Erythroblast (primary cell): ENCODE measurements at places on chromosomes 1 and 21.

DNA sequence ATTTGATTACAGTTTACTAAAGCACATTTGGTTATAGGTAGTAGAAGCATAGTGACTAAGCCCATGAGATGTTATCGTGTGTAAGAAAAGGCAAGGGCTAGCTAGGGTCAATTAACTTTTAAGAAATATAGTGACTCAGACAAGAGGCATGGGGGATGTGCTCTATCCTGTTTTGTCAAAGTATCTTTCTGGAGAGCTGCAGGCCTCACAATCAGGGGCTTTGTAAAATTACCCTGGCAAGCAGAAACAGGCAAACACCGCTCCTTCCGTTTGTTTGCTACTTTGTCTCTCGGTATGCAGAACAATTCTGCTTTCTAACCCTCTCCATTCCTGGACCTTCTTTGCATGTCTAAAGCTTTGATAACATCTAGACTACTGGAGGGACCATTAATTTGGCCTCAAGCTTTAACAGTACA, 26.1 kb upstream of the ZNF697 start:
- no peak for DNase-seq

- DNase-seq, result no peak
Measured at GRCh38 chr1:15938628-15939161, 37.2 kb downstream of the ZBTB17 start.

DNA sequence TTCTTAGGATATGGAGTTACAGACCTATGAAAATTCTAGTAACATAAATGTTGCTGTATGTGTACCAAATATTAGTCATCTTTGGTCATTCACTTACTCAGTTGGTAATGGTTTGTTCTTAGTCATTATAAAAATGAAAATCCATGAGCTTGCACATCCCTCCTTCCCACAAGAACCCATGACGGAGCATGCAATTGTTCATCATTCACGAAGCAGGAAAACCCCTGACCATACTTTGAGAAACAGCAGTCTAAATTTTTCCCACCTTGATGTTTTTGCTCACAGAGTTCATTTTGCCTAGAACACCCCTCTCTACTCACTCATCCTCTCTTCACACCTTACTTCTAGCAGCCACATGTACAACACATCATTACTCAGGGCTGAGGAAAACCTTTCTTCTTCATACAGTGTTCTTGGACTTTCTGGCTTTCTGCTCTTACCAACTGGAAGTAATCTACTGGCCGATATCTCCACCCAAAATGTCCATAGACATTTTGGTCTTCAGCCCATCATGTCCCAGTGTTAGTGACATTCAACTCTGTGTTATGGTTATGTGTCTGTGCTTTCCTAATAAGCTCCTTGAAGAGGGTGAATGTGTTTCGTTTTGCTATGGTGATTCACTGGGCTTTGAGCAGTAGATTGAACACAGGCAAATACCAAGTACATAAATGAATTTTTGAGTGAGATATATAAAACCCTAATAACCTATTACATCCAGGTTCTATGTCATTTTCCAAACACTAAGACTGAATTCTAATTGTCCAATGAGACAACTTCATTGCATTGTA, 189.9 kb downstream of the ZC3H11B start:
- DNase-seq, result no peak

DNA sequence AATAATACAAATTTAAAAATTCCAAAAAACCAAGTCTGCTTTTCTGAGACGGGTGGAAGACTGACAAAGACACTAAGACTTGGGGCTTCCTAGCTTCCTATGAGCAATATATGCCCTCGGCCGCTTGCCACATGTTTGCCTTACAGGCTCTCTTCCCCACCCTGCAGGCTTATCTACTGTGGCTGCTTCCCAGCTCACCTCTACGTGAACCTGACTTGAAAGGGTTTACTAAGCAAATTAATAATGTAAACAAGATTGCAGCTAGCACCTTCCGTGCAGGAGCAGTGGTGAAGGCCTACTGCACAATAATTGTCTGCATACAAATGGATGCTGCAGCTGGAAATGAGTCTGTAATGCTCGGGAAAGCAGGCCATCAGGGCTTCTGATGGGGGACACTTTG, 152.9 kb upstream of the DAB1 start:
- DNase-seq, result no peak

DNA sequence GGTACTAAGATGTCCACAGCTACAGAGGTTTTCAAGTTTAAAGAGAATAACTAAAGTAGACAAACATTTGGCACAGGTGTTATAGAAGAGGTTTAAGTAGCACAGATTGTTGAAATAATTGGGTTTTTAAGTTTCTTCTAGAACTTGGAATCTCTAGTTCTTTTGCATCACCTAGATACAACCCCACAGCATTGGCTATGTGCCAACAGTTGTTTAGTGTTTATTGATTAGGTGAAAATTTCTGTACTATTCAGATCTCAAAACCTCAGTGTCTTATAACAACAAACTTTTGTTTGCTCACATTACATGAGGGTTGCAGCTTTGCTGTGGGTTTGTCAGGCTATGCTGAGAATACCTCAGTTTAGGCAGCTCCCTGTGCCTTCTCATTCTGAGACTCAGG, 162.5 kb downstream of the TBX15 start:
- no peak for DNase-seq

GRCh38 chr1:46530791-46531409, 20.5 kb downstream of the KNCN start:
- DNase-seq, result no peak

DNA sequence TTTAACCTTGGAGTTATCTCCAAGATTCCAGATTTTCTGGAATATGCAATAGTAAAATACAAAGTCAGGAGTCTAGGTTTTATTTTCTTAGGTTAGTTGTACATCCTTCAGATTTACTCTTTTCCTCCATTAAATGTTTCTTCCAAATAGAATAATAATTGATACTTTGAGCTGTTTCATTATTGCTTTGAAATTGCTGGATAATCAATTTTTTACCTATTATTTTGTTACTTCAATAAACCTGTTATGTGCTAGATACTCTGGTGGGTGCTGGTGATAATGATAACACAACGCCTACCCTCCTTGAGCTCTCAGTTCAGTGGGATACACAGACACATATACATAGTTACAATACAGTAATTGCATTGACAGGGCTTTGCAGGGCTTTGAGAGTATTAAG, 79.4 kb downstream of the GPR161 start:
- no peak for DNase-seq

DNA sequence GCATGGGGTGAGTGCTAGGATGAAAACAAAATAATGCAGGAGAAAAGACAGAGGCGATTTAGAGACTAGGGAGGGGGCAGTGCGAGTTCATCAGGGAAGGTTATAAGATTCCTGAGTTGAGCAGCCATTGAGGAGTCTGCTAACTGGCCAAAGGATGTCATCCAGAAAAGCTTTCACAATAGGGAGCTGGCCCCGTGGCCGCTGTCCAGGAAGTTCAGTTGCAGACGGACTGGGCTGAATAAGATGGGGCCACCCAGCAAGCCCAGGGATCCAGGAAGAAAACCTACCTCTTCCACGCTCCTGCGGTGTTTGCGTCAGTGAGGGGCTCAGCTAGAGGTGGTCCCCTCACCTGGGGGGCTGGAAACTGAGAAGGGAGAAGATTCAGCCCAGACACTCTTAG, 4.0 kb upstream of the PKP1 start:
- DNase-seq, result no peak

DNA sequence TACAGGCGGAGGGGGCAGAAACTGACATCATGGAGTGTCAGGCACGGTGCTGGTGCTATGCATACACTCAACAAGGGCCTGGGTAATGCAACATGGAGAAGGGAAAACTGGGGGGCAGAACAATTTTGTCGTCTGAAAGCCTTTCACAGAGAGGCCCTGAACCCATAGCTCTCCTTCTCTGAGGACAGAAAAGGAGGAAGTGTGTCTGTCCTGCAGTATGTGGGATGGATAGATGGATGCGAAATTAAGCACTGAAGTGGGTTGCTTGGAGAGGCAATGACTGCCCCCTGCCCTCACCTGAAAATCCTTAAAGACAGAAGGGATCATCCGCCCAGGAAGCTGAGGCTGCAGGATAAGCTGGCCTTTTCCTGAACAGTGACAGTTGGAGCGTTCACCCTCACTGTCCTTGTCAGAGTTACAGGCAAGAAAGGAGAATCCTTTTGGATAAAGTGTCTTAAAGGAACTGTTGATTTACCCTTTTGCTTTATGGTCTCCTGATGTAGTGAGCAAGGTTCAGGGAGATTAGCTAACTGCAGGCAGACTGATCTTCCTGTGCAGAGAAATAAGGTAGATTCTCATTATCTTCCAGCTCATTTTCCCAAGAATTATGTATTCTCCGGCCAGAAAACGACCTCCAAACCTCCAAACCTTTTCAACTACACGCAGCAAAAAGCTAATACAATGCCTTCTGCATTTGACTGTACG, 1.6 kb upstream of the FAM20B start:
- no peak for DNase-seq

DNA sequence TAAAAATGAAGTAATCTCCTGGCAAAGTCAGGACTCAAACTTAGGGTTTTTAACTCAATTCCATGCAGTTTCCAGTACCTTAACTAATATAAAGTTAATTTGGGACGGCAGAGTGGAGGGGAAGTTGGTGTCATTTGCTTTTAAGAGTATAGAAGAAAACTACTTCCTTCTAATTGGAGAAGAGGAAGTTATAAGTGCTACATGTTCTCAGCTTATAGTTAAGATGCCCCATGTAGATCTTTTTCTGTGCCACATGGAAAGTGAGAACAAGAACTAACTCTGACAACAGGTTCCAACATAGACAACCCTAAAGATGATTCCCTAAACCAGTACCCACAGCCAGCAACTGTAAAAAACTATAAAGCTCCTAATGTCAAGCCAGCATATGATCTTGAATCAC, 11.5 kb downstream of the RRAGC start:
- DNase-seq, result no peak

DNA sequence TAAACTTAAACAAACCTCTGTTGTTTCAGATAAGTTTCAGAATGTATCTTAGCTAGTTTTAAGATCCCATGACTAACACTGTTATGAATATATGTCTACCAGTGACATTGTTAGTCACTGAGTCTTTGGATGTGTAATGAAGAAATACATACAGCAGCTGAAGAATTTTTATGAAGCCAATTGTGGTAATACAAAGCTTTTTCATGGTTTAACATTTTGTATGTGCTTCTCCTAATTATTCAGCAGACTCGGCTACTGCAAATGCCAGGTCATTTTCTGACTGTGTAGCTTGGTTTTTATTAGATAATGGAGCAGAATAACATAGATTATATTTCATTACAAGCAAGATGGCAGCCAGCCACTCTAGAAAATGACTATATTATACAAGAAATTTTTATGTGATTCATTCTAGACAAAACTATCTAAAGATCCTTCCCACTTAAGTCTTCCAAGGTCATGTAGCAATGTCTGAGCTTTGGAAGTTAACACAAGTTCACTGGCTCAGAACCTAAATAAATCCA, 147.8 kb downstream of the TNFSF18 start:
- no peak for DNase-seq

DNA sequence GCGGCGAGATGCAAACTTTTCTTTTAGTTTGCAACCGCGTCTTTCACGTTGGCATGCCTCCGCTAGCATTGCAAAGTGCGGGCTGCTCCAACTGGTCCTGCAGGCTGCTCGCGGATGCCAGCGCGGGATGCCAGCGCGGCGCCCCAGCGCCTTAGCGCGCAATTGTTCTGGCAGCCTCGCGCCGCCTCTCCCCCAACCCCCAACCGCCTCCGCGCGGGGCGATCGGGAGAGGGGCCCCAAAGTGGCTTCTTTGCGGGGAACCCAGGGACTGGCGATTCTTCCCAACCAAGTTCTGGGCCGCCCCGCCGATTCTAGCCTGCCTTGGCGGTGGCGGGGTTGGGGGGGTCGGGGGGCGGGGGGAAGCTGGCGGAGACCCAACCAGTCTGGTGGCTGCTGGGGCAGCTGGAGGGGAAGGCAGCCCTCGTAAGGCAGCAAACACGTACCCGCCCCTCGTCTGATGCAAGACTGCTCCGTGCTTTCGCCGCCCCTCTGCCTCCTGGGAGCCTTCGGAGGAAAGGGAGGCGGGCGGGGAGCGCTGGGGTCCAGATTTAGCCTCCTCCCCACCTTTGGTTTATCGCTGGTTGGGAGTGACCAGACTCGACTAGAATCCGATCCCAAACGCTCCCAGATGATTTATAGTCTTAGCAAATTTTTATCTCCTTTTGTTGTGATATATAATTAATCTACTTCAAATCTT, 756 bp downstream of the PHGDH start:
- DNase-seq, result peak; percentile 71

GRCh38 chr1:204241050-204241449, 27.3 kb upstream of the GOLT1A start:
- no peak for DNase-seq

- DNase-seq, result peak; percentile 51
Measured at GRCh38 chr1:202956969-202957368, 1.1 kb downstream of the ADIPOR1 start.
